Aortic smooth muscle cell (primary cell): ENCODE measurements at places on chromosomes 3 and 15. TPM values are rescaled to one million over a fixed set of nuclear protein-coding genes. Genes with fewer than 3 reads are reported as not detected.

Gene ACTC1
- 0.12 TPM in 1 of 2 replicates, not detected in the other for total RNA-seq

Gene PLSCR2
- 0.40 TPM in 1 of 2 replicates, not detected in the other for total RNA-seq

Gene SLC4A7
- total RNA-seq, result 209 and 313 TPM in 2 replicates

Gene GHSR
- total RNA-seq, result not detected in 2 replicates

Gene CDHR4
- 0.06 TPM in 1 of 2 replicates, not detected in the other for total RNA-seq

Gene BCL2A1
- total RNA-seq, result 0.12 and 0.26 TPM in 2 replicates

Gene AGBL1
- total RNA-seq, result not detected in 2 replicates

Gene ADGRG7
- 52.7 TPM in 1 of 2 replicates, not detected in the other for total RNA-seq

Gene ACTRT3
- 5.8 and 6.1 TPM in 2 replicates for total RNA-seq

Gene SLC6A1
- under 0.01 TPM in 1 of 2 replicates, not detected in the other for total RNA-seq

Gene IREB2
- total RNA-seq, result 14.3 and 17.2 TPM in 2 replicates

Gene PTH1R
- total RNA-seq, result 0.06 and 0.13 TPM in 2 replicates

Gene TMEM40
- total RNA-seq, result not detected in 2 replicates

Gene KBTBD13
- total RNA-seq, result not detected in 2 replicates

Gene ITIH4
- 2.6 and 4.8 TPM in 2 replicates for total RNA-seq

Gene CHP1
- 77.8 and 80.5 TPM in 2 replicates for total RNA-seq

Gene CPEB1
- total RNA-seq, result 11.8 and 14.8 TPM in 2 replicates

Gene LRRC49
- 25.1 and 28.1 TPM in 2 replicates for total RNA-seq

Gene KCNMB2
- total RNA-seq, result not detected in 2 replicates

Gene DAZL
- total RNA-seq, result not detected in 2 replicates

Gene HRH1
- total RNA-seq, result 13.9 and 15.3 TPM in 2 replicates

Gene SUCNR1
- total RNA-seq, result 41.8 and 70.2 TPM in 2 replicates

Gene KLF15
- total RNA-seq, result 2.9 and 3.2 TPM in 2 replicates

Gene CCRL2
- total RNA-seq, result 0.87 and 1.7 TPM in 2 replicates

Gene CSTA
- total RNA-seq, result 0.66 TPM in 1 of 2 replicates, not detected in the other

Gene SERF2
- total RNA-seq, result 436 and 473 TPM in 2 replicates

Gene ATP13A5
- not detected in 2 replicates for total RNA-seq

Gene TIGIT
- total RNA-seq, result under 0.01 and 0.13 TPM in 2 replicates

Gene DPPA2
- total RNA-seq, result not detected in 2 replicates

Gene AMT
- 1.1 and 1.5 TPM in 2 replicates for total RNA-seq

Gene HTR3E
- not detected in 2 replicates for total RNA-seq

Gene MINAR1
- total RNA-seq, result 0.66 and 0.68 TPM in 2 replicates

Gene ILDR1
- total RNA-seq, result not detected in 2 replicates

Gene WNT5A
- total RNA-seq, result 39.0 and 85.9 TPM in 2 replicates

Gene ST6GAL1
- 12.2 and 23.8 TPM in 2 replicates for total RNA-seq

Gene CLDN18
- total RNA-seq, result not detected in 2 replicates

Gene GPR87
- not detected in 2 replicates for total RNA-seq

Gene KNG1
- total RNA-seq, result not detected in 2 replicates

Gene IL17RB
- not detected in 2 replicates for total RNA-seq

Gene ZPLD1
- total RNA-seq, result 0.19 and 0.26 TPM in 2 replicates

Gene TMEM115
- total RNA-seq, result 30.1 and 32.0 TPM in 2 replicates

Gene HCLS1
- total RNA-seq, result 7.3 and 13.3 TPM in 2 replicates

Gene C3orf22
- total RNA-seq, result not detected in 2 replicates

Gene GOLGA8Q
- total RNA-seq, result 1.7 and 2.0 TPM in 2 replicates

Gene WHAMM
- total RNA-seq, result 3.4 and 4.1 TPM in 2 replicates

Gene PPP2R3A
- total RNA-seq, result 6.7 and 8.3 TPM in 2 replicates

Gene CACNA2D2
- under 0.01 TPM in 1 of 2 replicates, not detected in the other for total RNA-seq

Gene ANKUB1
- total RNA-seq, result not detected in 2 replicates

Gene EXOG
- total RNA-seq, result 9.2 and 10.1 TPM in 2 replicates

Gene SAMMSON
- total RNA-seq, result not detected in 2 replicates

Gene EIF4E3
- total RNA-seq, result 0.66 and 1.6 TPM in 2 replicates

Gene SEC11A
- 257 and 271 TPM in 2 replicates for total RNA-seq

Gene AADACL2
- not detected in 2 replicates for total RNA-seq
